T-helper 22 cell (primary cell): ENCODE measurements at places on chromosomes 1 and 21.

DNA sequence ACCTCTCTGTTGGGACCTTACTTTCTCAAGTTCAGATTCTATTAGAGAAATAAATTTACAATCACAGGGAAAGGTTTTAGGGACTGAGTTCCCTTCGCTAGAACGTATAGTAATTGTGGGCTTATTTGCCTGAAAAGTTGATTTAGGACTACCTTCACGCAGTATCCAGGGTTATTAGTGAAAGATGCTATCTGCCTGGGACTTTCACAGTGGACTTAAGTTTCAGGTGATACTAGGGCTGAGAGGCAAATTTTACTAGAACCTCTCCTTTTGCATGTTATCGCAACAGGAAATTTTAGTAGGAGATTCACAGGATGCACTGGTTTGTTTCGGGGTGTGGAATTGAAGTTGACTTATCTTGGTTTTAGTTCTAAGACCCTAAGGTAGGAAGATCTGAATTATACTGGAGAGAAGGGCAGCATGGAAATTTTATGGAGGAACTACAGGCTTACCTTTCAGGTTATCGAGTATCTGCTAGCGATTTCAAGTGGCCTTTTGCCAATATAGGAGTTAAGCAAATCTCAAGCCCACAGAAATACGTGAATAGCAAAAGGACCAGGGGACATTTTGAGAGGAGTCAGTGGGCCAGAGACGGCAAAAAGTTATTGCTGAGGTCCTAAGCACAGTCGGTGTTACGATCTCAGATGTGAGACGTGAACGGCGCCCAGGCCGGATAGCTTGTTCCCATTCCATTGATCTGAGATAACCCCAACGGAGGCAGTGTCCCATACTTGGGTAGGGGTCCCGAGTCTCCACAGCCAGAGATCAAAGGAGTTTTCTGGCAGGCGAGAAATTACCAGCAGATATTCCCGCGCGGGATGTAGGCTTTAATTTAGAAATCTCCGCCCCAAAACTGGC, 723 bp upstream of the GNAI3 start:
- no peak for DNase-seq

DNA sequence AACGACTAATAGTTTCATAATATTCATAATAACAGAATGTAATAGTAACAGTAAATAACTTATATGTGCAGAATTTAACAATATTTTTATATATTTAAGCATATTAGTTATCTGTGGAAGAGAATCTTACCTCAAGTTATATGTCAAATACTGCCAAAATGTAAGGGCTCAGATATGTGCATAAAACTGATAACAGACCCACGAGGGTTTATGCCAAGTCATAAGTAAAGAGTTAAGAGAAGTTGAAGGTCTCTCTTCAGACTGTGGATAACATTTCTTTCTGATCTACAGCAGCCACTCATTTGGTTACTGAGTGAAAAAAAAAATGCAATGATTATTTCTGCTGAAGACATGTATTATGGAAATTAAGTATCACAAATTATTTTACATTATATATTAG, 1167.8 kb upstream of the NCAM2 start:
- DNase-seq, result no peak

DNA sequence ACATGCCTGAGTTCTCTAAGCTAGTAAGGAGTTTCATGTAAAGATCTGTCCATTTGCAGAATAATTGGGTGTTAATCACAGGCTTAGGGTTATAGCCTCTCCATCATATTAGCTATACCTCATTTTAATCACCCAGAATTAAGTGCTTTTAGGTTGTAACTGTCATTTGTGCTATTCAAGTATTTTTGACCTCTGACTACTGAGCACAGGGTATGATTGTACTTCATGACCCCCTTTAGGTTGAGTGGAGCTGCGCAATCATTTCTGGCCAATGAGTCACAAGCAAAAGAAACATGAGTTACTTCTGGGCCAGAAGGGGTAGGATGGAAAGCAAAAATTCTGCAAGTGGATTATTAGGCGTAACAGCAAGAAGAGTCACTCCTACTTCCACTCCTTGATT, 8.4 kb upstream of the SNX7 start:
- no peak for DNase-seq

GRCh38 chr1:207071426-207071825, 17.2 kb upstream of the C4BPB start:
- DNase-seq, result no peak

GRCh38 chr1:152497273-152497672, 13.3 kb upstream of the LCE5A start:
- DNase-seq, result no peak

DNA sequence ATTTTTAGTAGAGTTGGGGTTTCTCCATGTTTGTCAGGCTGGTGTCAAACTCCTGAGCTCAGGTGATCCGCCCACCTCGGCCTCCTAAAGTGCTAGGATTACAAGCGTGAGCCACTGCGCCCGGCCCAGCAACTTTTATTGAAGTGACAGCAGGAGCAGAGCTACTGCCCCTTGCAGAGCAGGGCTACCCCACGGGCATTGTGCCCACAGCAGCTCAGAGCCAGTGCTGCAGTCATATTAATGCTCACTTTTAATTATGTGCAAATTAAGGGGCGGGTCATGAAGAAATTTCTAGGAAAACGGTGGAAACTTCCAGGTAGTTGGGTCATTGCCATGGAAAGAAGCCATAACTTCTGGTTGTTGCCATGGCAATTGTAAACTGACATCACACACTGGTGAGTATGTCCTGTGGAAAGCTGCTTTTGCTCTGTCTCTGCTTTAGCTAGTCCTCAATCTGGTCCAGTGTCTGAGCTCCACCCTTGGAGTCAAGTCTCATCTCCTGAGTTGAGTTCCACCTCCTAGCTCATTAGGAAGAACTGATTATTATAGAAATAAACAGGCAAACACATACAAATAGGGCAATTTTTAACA, 127.3 kb upstream of the ADGRL4 start:
- no peak for DNase-seq

GRCh38 chr21:27112186-27112585, 145.3 kb upstream of the ADAMTS5 start:
- no peak for DNase-seq

DNA sequence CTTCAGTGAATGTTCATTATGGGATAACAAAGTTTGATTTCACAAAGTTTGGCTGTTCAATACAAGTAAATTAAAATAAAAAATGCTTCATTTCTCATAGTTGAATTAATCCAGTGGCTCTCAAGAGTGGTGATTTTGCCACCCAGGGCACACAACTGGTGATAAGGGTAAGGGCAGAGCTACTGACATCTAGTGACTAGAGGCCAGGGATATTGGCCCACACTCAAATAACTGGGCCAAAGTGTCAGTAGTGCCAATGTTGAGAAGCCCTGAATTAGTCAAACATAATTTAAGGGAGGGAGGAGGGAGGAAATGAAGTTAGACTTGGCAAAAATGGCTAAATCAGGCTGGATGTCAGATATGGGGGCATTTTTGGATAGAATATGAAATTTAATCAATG, 880.5 kb upstream of the ADGRL4 start:
- DNase-seq, result no peak

DNA sequence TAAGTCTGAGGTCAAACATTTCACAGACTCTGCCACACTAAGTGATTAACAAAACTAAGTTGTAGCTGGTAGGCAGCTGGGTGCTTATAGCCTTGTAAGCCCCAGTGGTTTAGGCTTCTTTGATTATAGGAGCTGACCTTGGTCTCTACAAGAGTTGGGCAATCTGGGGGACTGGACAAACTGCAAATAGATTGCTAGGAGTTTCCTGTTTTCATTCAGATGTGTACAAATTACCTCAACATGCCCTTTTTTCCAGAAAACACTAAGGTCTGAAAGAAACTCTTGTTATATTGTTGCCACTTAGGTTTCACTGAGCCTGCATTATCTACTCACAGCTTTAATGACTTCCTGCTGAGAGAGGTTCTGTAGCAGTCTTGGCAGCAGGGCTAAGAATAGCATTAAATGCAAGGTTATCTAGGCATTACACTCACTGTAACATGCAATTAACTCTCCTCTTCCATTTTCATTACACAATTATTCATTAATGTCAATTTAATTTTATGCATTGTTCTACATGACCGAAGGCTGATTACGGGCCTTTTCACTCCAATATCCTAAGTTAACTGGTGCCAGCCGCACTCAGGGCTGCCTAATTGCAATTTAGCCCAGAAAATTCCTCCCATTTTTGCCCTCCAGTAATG, 314.0 kb downstream of the LMO4 start:
- DNase-seq, result no peak

GRCh38 chr1:150708595-150708994, 11.6 kb upstream of the GOLPH3L start:
- no peak for DNase-seq

DNA sequence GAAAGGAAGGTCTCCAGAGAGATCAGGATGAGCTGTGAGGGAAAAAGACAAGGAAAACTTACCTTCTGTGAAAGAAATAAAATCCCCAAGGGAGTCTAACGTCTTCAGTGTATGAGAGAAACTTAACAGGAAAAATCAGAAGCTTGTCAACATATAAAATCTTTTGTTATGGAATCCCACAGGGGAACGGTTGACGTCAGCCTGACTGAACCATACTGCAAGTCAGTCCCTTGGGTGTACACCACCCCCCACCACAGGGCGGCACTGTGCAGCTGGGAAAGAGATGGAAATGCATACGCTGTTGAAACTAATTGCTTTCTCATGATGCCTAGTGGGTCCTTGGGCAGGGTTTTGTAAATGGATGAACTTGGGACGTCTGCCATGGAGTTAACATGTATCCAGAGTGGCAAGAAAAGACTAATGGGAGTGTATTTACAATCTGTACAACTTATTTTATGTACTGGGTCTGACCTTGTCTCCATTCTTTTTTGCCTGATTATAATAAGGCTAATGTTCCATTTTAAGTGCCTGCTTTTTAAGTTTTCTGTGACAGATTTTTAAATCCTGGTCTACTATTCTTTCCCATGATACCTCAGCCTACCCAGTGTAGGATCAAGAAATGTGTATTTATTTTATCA, 22.7 kb downstream of the UTP25 start:
- DNase-seq, result no peak

GRCh38 chr1:40102896-40103295, 5.8 kb upstream of the PPT1 start:
- no peak for DNase-seq

GRCh38 chr1:67217417-67217816, 51.2 kb downstream of the IL23R start:
- no peak for DNase-seq

DNA sequence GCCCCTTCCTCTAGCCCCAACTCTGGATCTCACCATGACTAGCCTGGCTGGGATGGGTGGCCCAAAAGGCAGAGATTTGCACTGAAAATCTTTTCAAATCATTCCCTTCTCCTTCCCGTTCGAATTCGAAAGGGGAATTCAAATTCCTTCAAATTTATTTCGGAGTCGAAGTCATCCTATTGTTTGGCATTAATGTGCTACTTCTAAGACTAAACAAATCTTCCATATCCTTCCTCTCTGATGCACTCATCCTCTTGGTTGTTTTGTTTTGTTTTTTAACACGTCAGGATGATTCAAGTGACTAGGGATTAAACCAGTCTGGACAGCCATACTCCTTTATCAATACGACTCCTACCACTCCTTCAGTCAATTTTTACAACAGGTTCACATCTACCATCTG, 95.5 kb upstream of the SGIP1 start:
- DNase-seq, result no peak

DNA sequence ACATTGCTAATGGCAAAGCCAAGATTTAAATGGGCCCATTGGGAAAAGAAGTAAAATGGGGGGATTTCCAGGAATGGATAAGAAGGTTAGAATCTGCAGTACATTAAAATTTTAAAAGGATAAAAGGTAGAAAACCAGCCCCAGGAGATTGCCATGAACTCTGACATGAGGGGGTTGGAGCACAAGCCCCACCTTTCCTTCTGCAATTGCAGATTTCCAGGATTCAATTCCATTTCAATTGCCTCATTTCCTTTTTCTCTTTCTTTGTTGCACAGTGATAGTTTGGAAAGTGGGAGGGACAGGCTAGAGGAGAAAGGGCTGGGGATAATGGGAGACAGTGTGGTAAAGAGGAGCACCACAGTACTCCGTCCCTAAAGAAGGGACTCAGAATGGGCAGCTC, 238.5 kb upstream of the RAB4A start:
- no peak for DNase-seq

- no peak for DNase-seq
Measured at GRCh38 chr1:169321539-169321938, 46.1 kb downstream of the NME7 start.

- DNase-seq, result no peak
Measured at GRCh38 chr1:92310185-92310597, 11.3 kb downstream of the RPAP2 start.

DNA sequence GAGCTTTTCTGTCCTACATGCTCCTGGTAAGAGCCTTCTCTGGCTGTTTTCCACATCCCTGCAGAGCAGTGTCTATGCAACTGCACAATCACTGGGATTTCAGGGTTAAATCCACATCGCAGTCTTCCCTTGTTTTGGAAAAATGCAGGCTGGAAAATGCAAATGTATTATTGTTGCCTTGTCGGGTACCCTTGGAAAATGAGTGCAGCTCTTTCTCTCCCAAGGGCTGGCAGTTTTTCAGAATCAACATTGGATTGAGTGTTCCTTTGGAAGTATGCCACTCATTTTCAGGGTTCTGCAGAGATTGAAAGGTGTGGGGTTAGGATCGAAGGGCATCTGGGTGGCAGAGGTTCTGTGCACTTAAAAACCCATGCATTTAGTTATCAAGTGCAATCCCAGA, 3.2 kb downstream of the NOS1AP start:
- no peak for DNase-seq

DNA sequence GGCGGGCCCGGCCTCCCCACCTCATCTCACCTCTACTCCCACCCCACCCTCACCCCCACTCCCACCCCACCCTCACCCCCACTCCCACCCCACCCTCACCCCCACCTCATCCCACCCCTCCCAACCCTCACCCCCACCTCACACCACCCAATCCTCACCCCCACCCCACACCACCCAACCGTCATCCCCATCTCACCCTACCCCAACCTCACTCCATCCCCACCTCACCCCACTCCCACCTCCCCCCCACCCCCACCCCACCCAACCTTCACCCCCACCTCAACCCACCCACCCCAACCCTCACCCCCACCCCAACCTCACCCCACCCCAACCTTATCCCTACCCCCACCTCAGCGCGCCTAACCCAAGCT, 13.4 kb downstream of the A3GALT2 start:
- no peak for DNase-seq

DNA sequence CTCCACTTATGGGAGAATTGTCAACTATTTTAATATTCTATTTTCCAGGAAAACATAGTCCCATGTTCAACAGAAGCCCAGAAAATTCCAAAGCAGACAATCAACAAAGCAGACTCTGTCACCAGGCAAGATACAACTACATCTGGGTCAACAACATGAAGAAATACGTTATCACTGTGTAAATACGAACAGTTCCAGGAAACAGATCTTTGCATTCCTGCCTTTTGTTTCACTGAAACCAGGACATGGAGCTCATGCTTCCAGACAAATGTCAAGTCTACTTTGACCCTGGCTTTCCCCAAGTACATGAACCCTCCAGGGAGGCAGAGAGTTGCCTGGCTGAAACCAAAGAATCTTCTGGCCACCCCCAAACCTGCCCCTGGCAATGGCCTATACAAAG, 106.7 kb downstream of the SETD4 start:
- DNase-seq, result no peak
